Stimulated activated CD4-positive, alpha-beta T cell treated with anti-CD3 and anti-CD28 coated beads, Interleukin-15, amount 100 ng/mL, for 24 hours (primary cell): ENCODE measurements at places on chromosomes 3 and 15.
A peak's percentile ranks its signal among the peaks of the same experiment; 100 is the strongest.

- DNase-seq = no peak
Measured at GRCh38 chr3:156689608-156690007, 15.2 kb downstream of the TIPARP start.

DNA sequence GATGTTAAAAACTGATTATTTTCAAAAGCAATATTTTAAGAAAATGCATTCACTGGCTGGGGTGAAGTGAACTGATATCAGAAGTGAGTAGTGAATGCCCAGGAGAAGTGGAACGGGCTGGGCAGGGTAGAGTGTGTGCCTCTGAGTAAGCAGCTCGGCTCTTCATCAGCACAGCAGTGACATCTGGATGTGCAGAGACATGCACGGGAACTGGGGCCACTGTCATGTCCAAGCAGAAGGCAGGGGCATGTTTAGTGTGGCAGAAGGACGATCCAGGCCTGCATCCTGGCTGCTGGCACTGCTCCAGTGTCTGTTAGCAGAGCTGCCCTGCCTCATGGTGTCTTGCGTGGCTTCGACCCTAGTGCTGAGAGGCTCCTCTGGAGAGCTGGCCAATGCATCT lies 305.6 kb upstream of the LRRFIP2 start:
- DNase-seq = no peak

DNA sequence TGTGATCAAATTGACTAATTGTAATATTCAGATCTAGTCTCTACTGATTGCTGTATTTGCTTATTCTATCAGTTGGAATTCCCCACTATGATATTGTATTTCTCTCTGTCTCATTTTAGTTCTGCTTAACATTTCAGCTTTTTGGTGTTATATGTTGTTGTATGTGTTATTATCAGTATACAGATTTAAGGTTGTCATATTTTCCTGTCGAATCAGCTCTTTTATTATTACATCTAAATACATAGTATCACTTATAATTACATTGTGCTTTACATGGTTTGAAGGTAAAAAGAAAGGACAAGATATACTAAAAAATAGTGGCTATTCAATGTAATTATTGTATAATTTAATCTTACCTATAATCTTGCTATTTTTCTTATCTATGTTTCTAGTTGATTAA lies 207.3 kb downstream of the LRTM1 start:
- no peak for DNase-seq

DNA sequence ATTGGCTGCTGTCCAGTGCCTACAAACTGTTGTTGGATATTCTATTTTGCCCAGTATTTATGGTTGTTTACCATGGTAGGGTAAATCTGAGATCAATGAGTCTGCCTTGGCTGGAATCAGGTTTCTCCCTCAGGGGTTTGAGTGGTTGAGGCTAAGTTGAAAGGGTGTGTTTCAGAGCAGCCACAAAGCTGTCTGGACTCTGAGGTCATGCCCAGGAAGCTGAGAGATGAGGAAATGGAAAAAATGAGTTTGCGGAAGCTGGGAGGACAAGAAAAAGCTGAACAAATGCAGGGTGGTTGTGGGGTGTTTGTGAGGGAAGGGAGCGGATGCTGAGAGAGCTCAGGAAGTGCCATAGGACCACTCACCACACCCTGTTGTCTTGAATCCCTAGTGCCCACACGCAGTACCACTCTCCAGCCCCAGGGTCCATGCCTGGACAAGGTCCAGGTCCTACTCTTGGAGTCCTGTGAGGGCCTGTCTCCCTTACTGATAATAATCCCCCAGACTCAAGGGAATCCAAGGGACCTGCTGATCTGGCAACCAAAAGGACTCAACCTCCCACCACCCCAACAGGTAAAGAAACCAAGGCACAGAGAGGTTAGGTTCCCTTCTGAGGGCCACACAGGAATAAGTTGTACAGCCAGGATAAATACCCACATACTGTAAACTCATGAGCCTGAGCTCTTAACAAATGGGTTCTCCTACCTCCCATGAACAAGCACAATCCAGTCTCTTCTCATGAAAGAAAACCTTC lies 81.6 kb downstream of the PPCDC start:
- DNase-seq = peak; percentile 46

GRCh38 chr3:17877299-17877698 lies 134.9 kb upstream of the TBC1D5 start:
- DNase-seq = no peak
